SHP77 treated with DMSO at 0.1 percent for 48 hours (cell line): ENCODE measurements at places on chromosomes 12 and 14.

DNA sequence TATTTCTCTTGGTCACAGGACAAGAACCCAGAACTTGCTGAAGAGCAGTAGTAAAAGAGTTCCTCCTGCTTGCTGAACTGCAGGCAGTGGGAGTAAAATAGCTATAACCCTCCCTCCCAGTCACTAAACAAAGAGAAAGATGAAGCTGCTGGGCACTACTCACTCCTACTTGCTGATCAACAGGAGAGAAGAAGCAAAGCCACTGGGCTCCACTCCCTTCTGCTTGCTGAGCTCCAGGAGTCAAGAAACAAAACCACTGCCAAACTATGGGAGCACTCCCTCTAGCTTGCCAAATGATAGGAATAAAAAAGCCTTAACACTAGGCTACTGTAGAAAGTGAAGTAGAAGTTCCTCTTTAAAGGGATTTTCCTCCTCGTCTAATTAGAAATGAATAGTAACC, 155.3 kb downstream of the RASSF9 start:
- no peak for DNase-seq

GRCh38 chr14:30527196-30527595, 31.8 kb upstream of the G2E3 start:
- no peak for DNase-seq

DNA sequence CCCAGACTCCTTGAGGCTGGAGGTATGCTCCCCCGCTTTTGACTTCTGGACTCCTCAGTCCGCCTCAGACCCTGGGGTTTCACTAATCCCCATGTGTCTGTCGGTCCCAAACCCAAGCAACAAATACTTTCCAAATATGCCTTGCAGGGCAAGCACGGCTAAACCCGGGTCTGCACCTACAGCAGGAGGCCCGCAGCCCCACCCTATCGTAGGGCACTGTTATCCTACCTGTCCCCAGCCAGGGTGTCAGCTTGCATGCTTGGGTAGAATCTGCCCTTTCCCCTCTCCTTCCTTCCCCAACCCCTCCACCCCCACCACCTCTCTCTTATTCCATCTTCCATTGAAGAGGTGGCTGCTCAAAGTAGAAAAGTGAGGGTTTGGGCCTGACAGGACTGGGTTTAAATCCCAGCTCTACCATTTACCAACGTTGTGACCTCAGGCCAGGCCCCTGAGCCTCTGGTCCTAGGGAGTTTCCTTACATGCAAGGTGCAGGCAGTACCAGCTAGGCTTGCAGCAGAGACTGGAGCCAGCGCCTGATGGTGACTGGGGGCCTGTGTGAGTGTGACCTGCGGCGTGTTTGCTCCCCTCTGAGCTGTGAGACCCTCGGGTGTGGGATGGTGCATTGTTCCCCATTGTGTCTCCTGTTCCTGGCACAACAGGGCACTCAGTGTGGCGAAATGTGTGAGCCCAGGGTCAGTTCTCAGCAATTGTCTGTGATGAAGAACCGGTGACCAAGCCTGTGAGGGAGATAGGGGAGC, 11.2 kb upstream of the EML1 start:
- no peak for DNase-seq

GRCh38 chr12:27012982-27013255, 1.3 kb downstream of the TM7SF3 start:
- no peak for DNase-seq

- DNase-seq, result no peak
Measured at GRCh38 chr14:74545386-74545785, 51.8 kb downstream of the ISCA2 start.

DNA sequence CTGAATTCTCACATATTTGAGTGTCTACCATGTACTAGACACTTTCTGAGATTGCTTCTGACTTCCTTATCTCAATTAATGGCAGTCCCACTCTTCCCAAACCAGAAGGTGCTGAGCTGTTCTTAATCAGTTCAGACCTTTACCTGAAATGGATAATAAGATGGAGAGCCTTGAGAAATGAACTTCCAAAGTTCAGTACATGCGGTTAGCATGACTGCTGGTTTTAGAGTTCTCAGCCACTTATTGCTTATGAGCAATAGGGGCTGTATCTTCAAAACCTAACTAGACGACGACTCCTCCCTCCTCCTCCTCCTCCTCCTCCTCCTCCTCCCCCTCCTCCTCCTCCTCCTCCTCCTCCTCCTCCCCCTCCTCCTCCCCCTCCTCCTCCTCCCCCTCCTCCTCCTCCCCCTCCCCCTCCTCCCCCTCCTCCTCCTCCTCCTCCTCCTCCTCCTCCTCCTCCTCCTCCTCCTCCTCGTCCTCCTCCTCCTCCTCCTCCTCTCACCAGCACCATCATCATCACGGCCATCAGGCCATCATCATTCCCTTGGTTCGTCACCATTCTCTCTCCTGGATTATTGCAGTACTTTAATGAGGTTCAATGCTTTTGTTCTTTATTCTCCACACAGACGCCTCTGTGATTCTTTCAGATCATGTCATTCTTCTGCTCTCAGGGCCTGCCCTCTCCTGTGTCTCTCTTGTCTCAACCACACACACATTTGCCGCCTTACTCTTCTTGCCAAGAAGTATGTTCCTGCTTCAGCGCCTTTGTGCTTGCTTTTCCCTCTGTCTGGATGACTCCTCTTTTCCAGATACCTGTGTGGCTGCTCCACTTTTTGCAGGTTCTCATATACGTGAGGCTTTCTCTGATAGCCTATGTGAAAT, 2.7 kb downstream of the PCNX1 start:
- DNase-seq, result no peak

DNA sequence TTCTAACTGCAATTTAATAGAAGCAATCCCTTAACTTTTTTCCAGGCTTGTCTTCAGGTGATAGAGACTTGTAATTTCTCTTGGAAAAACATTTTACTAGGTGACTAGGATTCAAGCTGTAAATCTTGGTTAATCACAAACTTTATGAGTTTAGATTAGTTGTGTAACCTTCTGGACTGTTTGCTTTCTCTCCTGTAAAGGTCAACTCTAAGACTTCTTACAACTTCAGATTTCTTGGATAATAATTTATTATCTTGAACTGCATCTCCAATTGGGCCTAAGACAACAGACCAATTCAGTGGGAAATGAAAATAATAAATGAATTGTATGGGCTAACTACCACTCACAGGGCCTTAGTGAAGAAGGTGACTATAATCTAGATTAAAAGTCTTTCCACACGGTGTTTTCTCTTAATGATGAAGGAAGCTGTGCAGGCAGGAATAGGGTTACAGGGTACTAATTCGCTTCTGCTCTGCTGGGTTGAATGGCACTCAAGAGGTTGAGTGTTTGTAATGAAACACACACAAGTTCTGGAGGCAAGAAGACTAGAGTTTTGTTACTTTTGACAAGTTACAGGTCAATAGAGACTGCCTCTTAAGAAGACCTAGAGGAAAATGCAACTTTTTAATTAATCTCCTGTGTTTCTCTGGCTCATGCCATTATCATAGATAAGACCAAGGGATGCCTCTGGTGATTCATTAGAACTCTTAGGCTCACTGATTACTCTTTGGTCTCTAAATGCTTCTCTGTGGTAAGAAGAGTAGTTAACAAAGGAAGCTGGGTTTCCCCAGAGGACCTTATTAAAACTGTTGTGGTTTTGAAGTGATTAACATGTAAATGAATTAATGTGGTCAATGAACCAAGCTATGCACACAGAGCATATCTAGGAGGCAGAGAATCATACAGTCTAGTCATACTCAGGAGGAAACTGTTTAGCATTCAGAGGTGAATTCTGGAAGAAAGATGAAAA, 30.0 kb upstream of the OR4E1 start:
- no peak for DNase-seq

DNA sequence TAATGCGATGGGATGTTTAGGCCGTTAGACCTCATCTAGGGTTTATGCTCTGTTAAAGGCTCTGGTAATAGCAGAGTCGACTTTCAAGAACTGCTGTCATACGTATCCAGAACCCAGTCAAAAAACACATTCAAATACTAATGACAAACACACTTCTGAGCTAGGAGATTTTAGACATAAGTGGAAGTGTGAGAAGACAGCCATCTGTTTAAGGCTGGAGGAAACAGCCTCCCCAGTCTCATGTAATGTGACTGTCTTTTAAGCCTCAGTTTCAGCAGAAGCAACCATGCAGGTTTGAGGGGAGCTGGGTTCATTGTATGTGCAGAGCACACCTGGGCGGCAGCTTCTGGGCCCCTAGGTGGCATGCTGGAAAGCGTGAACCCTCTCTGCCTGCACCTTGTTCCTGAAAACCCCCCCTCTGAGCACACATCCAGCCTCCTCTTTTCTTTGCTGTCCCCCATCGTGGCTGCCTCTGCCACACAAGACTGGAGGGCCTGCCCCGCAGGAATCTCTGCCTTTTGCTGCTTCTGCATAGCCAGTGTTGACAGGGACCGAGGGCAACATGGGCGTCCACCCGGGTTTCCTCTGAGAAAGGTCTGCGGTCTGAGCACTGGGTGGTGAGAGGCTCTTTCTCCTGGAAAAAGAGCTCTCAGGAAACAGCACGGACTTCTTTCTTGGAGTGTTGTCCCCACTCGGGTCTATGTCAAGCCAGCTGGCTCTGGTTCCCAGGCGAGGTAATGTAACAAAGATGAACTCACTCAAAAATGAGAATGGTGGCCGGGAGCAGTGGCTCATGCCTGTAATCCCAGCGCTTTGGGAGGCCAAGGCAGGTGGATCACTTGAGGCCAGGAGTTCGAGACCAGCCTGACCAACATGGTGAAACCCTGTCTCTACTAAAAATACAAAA, 11.6 kb downstream of the WNT5B start:
- DNase-seq, result no peak

GRCh38 chr12:14554281-14555007, 13.2 kb downstream of the PLBD1 start:
- no peak for DNase-seq

GRCh38 chr12:52528641-52529143, 8.5 kb upstream of the KRT5 start:
- no peak for DNase-seq

DNA sequence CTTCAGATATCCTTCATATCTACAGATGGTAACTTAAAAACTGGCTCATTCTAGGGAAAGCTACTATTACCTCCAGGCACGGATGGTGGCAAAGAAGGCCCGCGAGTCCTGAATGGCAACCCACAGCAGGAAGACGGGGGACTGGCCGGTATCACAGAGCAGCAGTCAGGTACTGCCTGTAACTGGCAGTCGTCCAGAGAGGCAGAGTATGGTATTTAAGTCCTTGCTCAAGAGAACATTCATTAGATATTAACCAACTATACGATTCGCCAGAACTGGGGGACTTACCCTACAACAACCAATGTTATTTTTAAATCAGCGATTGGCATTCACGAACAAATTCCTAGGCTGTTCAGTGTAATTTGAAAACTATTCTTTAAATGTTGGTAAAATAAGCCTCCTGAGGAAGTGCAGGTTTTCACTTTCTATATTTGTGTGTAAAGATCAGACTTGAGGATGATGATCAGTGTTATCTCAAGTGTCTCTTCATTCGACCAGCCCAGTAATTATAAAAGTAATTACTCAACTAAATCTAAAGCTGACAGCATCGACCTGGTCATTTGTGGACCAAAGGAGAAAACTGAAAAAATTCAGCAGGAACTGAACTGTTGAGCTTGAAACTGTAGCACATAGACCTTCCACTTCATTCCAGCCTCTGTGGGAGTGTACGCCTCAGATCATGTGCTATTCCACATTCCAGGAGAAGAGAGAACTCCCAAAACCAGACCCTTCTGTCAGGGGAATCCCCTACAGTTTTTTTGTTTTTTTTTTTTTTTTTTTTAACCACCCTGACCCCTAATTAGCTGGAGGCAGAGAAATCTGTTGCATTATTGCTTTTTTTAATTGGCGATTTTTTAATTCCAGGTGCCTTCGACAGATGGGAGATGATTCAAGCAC, 75.6 kb downstream of the ESR2 start:
- no peak for DNase-seq

DNA sequence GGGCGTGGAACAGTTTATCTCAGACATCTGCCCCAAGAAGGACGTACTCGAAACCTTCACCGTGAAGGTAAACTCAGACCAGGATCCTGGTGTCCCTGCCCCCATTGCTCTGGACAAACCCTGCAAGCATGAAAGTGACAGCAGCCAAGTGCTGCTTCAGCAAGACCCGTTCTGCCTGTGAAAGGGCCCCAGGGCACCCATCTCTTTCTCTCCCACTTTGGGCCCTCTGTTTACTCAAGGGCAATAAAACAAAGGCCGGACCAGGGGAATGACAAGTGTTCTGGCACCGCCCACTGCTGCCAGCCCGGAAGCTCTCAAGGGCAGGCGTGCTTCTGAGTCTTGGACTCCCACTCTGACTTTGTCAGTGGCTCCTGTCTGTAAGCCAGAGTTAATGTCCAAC, 35.3 kb downstream of the CD9 start:
- DNase-seq, result peak; percentile 1

GRCh38 chr12:52839436-52840105, 5.5 kb upstream of the KRT79 start:
- no peak for DNase-seq
